ENCODE measurements at places on chromosomes 1 and 21. TPM values are rescaled to one million over a fixed set of nuclear protein-coding genes. Genes with fewer than 3 reads are reported as not detected.
A peak's percentile ranks its signal among the peaks of the same experiment; 100 is the strongest.

TAS1R1 gene
- 0.13 TPM for total RNA-seq

UBXN10 gene
- not detected for total RNA-seq

GJA8 gene
- total RNA-seq: not detected

SH3BGR gene
- 0.13 TPM for total RNA-seq

OR6P1 gene
- not detected for total RNA-seq

RGL1 gene
- 28.3 TPM for total RNA-seq

KRTAP13-2 gene
- total RNA-seq: not detected

UBE2Q1 gene
- 32.0 TPM for total RNA-seq

HSD11B1 gene
- total RNA-seq: not detected

HSD3B1 gene
- not detected for total RNA-seq

- DNase-seq: no peak
Observed at GRCh38 chr1:40664791-40665190, 691 bp downstream of the RIMS3 start.

- no peak for DNase-seq
Observed at GRCh38 chr1:199161766-199162303, 523.0 kb downstream of the PTPRC start.

DNA sequence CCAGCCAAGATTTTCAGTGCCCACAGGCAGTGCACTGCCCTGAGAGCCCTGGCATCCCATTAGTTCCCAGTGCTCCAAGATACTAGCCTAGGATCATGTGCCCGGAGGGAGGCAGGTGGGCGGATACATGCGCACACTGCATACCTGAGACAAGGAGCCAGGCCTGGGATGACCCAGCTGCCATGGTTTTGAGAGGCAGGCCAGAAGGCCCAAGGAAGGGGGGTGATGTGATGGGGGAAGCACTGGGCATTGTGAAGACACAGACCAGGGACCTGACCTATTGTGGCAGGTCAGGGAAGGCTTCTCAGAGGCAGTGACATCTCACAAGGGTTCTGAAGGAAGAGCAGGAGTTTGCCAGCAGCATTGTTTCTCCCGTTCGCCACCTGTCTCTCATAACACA lies 3.6 kb downstream of the ZC3H12A start:
- DNase-seq: no peak

- no peak for DNase-seq
Observed at GRCh38 chr1:241617426-241617825, 22.7 kb downstream of the CHML start.

DNA sequence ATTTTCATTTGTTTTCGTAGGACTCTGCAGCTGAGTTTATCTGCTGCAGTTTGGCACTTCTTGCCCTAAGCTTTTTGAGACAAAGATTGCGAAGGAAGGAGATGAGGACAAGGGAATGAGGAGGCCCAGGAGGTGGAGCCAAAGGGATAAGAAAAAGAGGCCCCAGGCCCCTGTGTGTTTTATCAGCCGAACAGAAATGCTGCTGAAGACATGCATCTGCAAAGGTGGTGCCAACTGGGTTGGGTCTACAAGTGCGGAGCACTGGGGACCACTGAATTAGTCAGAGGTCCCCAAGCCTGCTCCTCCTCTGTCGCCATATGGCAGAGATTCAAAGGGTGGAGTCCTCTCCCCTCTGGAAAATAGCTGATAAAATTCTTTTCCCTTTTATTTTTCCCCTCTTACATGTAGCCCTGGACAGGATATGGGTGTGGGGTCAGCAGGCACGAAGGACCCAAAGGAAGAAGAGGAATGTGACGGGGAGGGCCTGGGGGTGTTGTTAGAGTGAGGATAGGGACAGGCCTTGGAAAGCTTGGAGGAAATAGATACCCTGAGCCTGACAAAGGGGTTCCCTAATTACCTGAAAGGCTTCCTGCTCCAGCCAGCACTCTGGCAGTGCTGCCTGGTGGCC lies 2.7 kb downstream of the CD34 start:
- peak; percentile 55 for DNase-seq

GRCh38 chr21:8991088-8991907 lies 1530.1 kb upstream of the TPTE start:
- DNase-seq: no peak

DNA sequence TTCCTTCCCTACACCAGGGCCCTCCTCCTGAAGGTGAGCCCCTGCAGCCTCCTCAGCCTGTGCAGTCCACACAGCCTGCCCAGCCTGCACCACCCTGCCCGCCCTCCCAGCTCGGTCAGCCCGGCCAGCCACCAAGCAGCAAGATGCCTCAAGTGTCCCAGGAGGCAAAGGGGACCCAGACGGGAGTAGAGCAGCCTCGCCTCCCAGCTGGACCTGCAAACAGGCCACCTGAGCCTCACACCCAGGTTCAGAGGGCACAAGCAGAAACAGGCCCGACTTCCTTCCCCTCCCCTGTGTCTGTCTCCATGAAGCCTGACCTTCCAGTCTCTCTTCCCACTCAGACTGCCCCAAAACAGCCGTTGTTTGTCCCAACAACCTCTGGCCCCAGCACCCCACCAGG lies 38.8 kb downstream of the ZBTB17 start:
- no peak for DNase-seq

GRCh38 chr1:233158322-233158721 lies 137.2 kb downstream of the PCNX2 start:
- no peak for DNase-seq

- DNase-seq: no peak
Observed at GRCh38 chr1:157157501-157158190, 19.5 kb upstream of the ETV3 start.

DNA sequence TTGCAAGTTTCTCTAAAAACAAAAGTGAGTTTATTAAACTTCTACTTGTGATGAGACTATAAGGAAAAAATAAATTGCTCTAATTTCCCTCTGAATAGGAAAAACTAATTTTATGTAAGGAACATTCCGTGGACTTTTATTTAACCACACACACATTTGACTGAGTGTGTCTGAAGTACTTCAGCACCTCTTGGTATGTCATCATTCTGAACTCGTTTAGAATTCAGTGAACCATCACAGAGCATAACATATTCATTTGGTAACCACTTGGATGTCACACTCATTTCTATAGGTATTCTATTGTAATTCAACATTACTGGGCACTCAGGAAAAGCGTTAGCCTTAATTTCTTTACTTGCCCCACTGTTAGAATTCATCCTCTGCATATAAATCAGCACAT lies 79.1 kb downstream of the RGS21 start:
- DNase-seq: no peak

DNA sequence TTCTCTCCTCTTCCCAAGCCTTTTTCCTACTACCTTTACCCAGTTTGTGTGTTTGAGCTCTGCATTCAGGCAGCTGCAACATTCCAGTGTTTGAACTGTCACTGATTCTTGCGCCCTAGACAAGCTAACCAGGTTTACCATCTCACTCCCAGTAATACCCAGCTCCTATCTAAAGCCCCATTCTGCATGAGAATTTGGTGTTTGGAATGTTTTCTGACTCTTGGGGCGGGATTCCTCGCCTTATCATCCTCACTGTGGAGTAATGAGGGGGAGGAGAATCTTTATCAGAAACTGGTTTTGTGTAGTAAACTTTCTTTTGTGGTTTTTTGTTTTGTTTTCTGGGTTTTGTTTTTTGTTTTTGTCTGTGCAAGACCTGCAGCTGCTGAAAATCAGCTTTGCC lies 36.5 kb downstream of the NCF2 start:
- no peak for DNase-seq

GRCh38 chr1:213443415-213443814 lies 392.4 kb downstream of the RPS6KC1 start:
- no peak for DNase-seq

- DNase-seq: no peak
Observed at GRCh38 chr1:160795951-160796383, at the start of gene LY9. LY9 (plus strand) TSS chr1:160796174; CDS start chr1:160796188, 14 bp downstream.

GRCh38 chr1:239274242-239274830 lies 112.0 kb upstream of the CHRM3 start:
- no peak for DNase-seq

- DNase-seq: no peak
Observed at GRCh38 chr1:29105822-29106221, 17.9 kb downstream of the TMEM200B start.

- no peak for DNase-seq
Observed at GRCh38 chr1:107789817-107790524, 175.0 kb downstream of the VAV3 start.

GRCh38 chr1:174963529-174964125 lies 36.1 kb upstream of the CACYBP start:
- DNase-seq: no peak

- no peak for DNase-seq
Observed at GRCh38 chr1:226121587-226122400, 59.3 kb downstream of the H3-3A start.

DNA sequence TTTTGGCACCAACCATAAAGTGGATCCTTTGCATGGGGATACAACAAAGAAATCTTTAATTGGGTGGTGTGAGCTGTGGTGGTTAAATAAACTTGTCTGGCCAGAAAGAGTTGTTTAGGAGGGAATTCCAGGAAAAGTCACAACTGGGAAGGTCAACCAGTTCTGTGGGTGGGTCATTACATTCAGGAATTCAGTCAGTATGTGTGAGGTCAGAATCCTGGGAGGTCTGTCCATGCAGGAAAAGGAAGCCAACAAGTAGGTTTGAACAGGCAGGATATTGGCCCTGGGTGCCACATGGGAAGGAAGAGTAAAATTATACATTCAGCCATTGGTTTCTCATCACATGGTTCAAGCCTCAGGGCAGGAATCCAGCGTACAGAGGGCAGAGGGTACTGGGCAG lies 162.3 kb upstream of the ADAMTS5 start:
- DNase-seq: no peak

GRCh38 chr1:100261686-100262085 lies 4.3 kb upstream of the RTCA start:
- no peak for DNase-seq

DNA sequence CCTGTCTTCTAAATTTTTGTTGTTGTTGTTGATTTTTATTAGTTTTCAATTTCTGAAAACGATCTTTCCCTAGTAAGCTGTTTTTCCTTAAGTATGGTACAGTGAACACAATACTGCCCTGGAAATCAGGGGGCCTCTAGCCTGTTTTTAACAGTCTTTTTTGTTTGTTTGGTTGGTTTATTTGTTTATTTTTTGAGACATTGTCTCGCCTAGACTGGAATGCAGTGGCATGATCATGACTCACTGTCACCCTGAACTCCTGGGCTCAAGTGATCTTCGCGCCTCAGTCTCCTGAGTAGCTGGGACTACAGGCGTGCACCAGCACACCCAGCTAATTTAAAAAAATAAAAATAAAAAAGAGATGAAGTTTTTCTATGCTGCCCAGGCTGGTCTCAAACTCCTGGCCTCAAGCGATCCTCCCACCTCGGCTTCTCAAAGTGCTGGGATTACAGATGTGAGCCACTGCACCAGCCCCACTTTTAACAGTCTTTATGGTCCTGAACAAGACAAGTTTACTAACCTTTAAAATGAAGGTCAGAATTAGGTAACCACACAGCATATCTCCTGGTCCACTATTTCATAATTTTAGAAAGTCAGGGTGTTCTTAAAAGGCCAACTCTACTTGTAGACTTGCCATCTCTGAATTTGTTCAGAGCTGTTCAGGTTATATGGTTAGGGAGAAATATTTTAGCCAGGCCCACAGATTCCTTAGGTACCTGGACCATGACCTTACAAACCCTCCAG lies 35.4 kb downstream of the TBCE start:
- no peak for DNase-seq

- DNase-seq: no peak
Observed at GRCh38 chr1:205522692-205523091, 18.2 kb downstream of the CDK18 start.

DNA sequence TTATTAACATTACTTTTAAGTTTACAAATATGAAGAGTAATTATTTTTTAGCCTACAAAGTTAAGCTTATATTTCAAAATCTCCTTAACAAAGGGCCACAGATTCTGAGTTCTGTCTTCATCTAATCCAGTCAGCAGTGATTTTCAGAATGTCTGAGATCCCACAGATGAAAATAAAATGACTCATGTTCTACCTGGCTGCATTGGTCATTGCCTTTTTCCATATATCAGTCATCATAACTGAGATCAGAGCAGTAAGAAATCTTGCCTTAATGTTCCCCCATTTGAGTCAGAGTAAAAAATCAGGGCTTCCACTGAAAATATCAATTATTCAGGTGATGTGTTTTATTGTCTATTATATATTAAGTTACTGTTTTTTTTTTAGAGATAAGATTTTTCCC lies 416.1 kb downstream of the MRPL39 start:
- no peak for DNase-seq

- DNase-seq: no peak
Observed at GRCh38 chr1:12001996-12002493, 17.3 kb upstream of the MIIP start.

- no peak for DNase-seq
Observed at GRCh38 chr1:231605149-231606100, 21.2 kb upstream of the DISC1 start.

- DNase-seq: no peak
Observed at GRCh38 chr1:99548943-99549605, 96.8 kb upstream of the PALMD start.

GRCh38 chr1:152185544-152186391 lies 26.7 kb upstream of the RPTN start:
- peak; percentile 44 for DNase-seq

DNA sequence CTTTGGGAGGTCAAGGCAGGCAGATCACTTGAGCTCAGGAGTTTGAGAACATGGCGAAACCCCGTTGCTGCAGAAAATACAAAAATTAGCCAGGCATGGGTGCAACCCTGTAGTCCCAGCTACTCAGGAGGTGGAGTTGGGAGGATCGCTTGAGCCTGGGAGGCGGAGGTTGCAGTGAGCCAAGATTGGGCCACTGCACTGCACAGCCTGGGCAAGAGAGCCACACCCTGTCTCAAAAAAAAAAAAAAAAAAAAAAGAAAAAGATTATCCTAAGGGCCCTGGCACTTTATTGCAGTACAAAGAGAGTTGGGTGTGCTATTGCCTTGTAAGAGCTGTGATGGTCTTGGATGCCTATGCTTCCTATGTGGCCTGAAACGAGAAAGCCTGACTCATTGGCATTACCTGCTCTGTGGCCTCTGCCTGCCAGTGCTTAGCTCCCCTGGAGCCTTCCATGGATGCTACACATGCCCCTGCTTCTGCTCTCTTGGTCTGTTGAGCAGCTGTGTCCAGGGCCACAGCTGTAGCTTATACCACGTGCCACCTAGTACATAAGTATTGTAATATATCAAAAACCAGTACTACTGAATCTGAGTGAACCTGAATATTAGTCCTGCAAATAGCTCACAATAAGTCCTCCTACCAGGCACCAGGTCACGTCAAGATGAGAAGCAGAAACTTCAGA lies 45.8 kb downstream of the DNAJC6 start:
- DNase-seq: no peak

DNA sequence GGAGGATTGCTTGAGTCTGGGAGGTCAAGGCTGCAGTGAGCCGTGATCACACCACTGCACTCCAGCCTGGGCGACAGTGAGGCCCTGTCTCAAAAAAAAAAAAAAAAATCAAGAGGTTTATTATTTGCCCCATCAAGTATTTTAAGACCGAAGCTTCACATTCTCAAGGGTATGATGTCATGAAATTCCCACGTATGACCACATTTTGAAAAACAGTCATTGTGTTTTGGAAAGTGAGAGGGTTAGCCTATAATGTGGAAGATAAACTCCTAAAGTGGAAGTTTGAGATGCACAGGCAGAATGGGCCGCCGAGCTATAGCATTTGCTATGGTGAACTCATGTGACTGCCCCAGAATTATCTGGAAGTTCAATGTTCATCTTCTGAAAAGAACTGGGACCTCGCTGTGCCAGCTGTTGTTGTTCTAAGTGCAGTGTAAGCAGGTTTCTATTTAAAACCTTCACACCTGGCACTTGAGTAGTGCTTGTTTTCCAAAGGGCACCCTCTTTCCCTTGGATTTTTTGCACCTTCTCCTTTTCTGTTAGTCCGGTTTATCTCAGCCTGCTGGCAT lies 96.9 kb upstream of the SLC25A33 start:
- no peak for DNase-seq

- no peak for DNase-seq
Observed at GRCh38 chr21:17667256-17667655, 54.6 kb upstream of the BTG3 start.

All from dermis microvascular lymphatic vessel endothelial cell (primary cell).